ENCODE measurements at places on chromosomes 2 and 18.

- DNase-seq, result no peak
Measured at GRCh38 chr2:120963997-120964705, 228.5 kb downstream of the GLI2 start.

DNA sequence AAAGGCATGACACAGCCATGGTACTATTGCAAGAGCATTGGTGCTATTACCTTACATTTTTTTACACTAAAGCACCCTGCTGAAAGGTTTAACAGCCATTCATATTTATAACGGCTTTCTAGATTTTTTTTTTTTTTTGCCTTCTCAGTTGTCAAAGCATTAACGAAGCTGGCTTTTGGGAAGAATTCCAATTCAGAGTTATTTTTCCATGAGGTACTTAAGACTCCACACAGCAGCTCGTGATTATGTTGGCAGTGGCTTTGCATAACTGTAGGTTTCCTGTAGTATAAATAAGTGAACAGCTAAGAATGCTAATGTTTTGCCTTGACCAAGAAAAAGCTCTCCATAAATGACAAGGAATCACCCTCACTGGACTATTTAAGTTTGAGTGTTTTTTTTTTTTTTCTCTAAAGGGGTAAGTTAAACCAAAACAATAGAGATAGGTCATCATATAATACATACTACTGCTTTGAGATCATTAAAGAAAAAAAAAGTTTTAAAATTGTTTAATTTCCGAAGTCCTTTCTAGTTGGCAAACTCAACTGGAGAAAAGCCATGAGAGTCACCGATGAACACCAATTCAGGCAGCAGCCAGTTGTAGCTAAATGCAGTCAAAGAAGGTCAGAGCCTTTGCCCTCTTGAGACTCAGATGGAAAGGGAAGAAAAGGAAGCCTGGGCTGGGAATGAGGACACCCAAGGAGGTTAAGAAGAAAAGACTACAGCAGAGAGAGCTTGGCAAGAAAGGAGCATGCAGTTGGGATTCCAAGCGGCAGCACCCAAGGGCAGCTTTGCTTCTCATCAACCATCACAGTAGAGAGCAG is 187.4 kb upstream of the NCKAP5 start:
- no peak for DNase-seq

- DNase-seq, result no peak
Measured at GRCh38 chr2:38554973-38555595, 47.6 kb downstream of the HNRNPLL start.

GRCh38 chr18:72866901-72867745 is 664 bp downstream of the NETO1 start:
- peak; percentile 44 for DNase-seq

- DNase-seq, result no peak
Measured at GRCh38 chr2:119489232-119489952, 34.9 kb downstream of the SCTR start.

Data from NCI-H1105 (cell line).